Kasumi-1 (cell line): ENCODE measurements at places on chromosomes 5 and 9.

- DNase-seq, result no peak
Observed at GRCh38 chr9:72872718-72873117, 80.1 kb downstream of the ALDH1A1 start.

DNA sequence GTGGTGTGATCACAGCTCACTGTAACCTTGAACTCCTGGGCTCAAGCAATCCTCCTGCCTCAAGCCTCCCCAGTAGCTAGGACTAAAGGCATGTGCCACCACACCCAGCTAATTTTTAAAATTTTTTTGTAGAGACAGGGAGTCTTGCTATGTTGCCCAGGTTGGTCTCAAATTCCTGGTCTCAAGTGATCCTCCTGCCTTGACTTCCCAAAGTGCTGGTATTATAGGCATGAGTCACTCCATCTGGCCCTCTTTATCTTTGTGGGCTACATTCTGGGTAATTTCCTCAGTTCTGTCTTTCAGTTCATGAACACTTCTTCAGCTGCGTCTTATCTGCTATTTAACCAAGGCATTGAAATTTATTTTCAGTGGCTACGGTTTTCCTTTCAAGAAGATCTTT is 196.6 kb upstream of the IER5L start:
- DNase-seq, result no peak

DNA sequence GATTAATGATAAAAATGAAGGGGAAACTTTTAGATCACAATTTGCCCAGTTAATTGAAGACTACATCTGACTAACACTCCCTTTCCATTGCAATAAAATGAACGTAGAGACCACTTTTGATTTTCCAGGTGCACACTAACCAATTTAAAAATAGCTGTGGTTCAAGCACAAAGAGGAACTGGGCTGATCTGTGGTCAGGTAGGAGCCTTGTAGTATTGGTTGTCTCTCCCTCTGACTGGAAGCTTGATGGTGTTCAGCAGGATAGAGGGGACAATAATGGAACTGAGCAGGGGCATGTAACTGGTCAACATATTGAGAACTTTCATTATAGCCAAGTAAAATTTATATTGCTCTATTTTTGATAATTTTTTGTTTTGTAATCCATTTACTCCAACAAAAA is 886.8 kb upstream of the SEMA6A start:
- DNase-seq, result peak; percentile 11

- DNase-seq, result no peak
Observed at GRCh38 chr9:79896390-79896980, 324.7 kb downstream of the TLE4 start.

DNA sequence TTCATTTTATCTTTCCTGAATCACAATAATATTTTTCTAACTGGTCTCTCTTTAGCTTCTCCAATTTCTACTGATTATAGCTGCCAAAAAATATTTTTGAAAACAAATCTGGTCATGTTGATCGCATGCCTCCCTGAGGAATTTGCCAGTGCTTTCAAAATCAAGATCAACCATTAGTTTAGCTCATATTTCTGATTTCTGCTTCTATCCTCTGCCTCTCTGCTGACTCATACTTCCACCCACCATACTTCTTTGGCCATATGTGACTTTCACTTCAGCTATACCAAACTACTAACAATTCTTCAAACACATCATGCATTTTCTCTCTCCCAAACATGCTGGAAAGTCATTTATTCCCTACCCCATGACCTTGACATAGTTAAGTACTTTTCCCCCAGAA is 636.5 kb downstream of the TLE1 start:
- no peak for DNase-seq

DNA sequence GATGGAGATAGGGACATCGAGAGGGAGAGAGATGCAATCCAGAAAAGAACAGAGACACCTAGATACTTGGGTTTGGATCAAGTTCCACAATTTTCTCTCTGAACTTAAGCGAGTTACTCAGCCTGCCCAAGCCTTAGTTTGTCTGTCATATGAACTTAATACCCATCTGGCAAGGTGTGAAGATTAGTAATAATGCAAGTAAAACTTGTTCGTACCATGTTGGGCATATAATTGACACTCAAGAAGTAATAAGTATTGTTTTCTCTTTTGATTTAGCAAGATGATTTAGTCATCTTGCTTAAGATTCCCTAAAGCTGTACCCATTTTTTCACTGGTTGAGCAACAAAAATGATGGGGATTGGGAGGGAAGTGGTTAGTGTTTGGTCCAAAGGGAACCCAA is 7.5 kb downstream of the RABGAP1 start:
- DNase-seq, result no peak
